Cerebellum (tissue), 4 donors: ENCODE measurements at places on chromosomes 7 and 10. TPM values are rescaled to one million over a fixed set of nuclear protein-coding genes. Genes with fewer than 3 reads are reported as not detected.

GRCh38 chr10:113452146-113452845 is 100.6 kb upstream of the HABP2 start:
- DNase-seq, result no peak

- DNase-seq, result no peak
These were observed 281.3 kb downstream of the GPR158 start for GRCh38 chr10:25455980-25456567.

GRCh38 chr7:84025332-84025927 is 169.2 kb downstream of the SEMA3A start:
- no peak for DNase-seq

DNA sequence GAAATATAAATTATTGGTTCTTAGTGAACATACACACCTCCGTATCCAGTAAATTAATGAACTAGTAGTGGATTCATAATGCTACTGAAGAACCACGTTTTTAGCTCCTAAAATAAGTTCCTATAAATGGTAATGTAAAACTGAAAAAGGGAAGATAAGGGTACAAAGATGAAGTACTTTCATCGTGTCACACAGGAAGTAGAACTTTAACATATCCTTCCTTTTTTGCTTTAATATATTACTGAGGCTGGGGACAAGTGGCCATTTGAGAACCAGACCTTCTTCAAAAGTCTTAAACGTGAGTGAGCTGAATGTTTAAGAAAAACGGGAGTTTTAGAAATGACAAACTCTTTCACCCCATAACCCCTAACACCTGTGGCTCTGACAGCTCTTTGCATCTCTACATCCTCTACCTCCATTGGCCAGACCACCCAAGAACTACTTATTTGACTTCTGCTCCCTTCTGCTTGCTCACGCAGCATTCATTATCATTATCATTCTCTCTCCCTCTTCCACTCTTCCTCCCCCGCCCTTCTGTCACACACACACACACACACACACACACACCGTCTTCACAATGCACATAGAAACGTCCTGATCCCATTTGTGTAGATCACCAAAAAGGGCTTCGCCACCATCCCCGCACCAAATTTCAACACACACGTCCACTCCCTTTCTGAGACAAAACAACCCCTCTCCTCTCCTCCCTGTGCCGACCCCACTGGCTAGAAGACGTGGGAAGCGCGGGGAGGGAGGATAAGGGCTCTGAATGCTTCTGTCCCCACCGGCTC is 677 bp downstream of the SKAP2 start:
- DNase-seq, result peak; percentile 26

DNA sequence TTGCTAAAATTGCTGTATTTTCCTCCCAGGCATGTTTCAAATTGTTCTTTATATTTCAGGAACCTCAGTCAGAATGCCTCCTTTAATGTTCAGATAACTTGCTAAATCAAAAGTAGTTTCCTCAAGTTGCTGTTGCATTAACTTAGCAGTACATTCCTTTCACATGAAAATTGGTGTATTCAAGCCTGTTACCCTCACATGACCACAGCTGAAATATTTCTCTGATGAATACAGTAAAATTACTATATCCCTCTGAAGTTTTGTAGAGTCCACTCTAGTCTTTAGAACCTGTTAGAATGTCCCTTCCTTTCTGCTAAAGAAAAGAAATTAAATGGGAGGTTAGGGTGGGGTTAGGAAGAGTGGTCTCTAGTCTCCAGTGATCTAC is 24.5 kb upstream of the C1GALT1 start:
- no peak for DNase-seq

The LRRD1 gene
- total RNA-seq, result 1.7 TPM

DNA sequence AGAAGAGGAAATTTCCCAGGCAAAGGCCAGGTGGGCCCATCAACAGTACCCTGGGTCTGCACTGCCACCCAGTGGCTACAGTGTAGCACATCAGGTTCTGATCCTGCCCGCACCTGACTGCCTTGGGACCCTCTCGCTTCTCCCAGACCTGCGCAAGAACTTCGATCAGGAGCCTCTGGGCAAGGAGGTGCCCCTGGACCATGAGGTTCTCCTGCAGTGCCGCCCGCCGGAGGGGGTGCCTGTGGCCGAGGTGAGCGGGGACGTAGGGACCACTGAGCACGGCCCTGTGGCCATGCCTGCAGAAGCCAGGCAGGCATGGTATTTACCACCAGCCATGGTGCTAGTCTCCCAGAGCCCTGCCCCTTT is 33.9 kb upstream of the SLC29A3 start:
- DNase-seq, result peak; percentile 83

DNA sequence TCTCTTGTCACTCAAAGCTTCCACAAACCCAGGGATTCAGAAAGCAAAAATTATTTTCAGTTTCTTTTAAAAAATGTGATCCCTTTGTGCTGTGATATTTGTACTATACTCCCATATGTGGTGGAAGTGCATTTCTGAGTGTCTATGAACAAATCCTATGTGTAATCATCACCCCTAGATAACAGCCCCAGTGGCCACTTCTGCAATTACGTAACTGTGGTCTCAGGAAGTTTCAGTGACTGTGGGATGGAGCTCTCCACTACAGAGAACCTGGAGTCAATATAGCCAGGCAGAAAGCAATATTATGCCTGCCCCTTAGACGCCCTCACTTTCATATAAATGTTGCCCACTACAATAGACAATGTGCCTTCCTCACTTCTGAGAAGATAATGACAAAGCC is 1101.7 kb upstream of the GHITM start:
- no peak for DNase-seq

- DNase-seq, result no peak
These were observed 322.6 kb downstream of the DGKB start for GRCh38 chr7:14579971-14580370.

DNA sequence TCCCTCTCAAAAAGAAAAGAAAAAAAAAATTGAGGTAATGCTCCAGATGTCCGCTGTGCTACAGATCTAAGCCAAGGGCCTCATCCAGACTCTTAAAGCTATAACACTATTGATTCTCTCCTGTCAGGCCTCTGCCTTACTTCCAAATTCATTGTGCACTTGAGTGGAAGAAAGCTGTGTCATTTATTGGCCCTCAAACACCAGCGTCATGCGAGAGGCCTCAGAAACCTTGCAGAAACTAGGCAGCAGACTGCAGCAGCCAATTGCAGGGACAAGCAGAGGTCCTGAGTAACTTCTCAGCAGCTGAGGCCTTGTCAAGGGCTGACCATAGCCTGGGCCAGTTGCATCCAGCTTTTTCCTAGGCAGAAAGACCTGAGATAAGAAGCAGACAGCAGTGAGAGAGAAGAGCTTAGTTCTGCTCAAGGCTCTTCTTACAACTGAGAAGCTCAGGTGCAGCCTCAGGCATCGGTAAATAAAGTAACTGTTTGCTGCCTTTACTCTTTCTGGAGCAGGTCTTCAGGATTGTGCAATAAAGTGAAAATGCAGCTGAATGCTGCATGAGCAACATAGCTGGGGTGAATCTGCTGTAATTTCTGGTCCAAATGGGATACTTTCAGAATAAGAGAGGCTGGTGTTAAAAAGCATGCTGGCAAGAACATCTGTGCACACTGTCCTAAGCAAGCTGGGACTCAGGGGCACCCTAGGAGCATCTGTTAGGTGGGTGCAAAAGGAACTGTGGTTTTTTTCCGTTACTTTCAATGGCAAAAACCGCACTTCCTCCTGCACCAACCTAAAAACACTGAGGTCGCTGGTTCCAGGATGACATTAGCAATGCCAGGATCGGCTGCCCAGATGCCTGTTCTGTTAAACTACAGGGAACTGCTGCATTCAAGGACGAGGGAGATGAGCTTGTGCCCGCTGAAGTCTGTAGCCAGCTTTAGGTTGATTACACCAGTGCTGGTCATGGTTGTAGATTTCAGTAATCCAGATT is 181.8 kb upstream of the PFKP start:
- DNase-seq, result no peak

The CTAGE4 gene
- 1.4 TPM for total RNA-seq

DNA sequence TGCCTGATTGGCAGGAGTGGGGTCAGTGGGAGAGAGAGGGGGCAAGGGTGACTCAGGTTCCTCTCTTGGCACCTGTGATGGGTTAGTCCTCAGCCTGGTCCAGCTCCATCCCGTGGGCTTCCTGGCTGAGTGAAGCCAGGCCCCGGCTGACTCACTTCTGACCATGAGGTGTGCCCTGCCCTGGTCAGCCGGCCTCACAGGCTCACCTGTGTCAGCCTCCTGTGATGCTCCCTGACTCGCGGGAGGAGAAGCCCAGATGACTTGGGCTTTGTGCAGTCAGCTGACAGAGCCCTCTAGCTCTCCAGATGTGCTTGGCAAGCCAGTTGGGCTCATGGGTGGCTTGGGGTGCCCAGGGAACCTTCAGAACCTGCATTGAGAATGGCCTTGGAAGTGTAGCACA is 16.0 kb upstream of the PPIF start:
- DNase-seq, result no peak

DNA sequence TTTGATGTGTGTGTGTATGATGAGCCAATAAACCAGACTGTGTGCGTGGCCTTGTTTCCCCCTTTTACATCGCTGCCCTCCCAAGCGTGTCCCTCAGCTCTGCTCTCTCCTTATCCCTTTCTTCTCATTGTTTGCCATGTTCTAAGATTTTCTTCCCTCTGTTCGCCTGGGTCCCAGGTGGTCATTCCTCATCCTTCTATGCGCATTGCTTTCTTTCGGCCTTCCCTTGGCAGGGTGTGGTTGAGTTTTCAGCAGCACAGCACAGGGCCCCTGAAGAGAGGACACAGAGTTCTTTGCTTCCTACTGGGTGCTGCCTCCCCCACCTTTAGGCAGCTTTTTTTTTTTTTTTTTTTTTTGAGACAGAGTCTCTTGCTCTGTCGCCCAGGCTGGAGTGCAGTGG is 23.1 kb downstream of the GBX1 start:
- DNase-seq, result no peak

DNA sequence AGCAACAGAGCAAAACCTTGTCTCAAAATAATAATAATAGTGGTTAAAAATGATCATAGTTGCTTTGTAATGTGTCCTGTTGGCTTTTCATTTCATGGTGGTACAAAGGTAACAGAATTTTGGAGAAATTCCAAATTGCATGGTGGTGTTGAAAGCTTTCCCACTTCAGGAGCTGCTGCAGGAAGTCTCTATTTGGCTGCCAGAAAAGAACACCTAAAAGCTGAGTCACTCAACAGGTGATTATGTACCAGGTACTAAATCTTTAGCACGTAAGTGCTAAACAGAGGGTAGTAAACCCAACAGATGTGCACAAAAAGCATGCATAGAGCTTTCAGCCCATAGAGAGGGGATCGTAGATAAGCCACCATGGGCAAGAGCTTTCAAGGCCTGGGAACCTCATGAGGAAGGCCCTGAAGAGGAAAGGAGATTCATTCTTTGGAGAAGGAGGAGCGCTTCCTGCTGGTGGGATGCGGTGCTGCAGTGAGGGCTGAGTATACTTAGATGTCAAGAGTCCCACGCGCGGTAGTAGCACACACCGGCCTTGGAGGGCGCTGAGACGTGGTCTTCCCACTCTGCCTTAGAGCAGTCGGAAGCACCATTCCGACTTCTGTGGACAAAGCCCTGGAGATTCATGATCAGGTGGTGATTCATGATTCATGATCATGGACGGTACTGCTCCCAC is 118.7 kb downstream of the RALA start:
- DNase-seq, result no peak

The PRR15 gene
- total RNA-seq, result not detected

The CALML5 gene
- not detected for total RNA-seq

- no peak for DNase-seq
These were observed 231.6 kb downstream of the TEX36 start for GRCh38 chr10:125451319-125451718.

DNA sequence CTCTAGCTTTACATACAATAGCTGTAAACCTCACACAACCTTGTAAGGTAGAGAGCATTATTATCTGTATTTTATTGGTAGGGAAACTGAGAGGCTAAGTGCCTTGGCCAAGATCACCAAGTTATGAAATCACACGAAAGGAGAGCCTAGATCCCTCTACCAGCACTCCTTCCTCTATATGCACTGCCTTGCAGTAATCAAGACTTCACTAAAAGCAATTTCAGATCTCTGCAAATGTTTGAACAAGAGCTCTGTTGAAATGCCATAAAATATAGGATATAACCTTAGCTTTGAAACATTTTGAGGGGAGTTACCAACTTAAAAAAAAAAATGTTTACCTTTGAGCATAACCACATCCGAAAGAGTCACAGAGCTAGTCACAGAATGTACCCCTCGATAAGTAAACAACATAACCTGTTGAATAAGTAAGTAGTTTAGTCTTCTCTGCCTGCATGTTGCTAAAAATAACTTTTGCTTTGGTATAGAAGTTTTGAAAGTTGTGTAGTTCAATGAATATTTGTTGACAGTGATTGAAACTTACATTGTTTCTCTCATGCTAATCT is 709.4 kb downstream of the AUTS2 start:
- no peak for DNase-seq
